Daoy (cell line): ENCODE measurements at places on chromosomes 11 and 22.

- DNase-seq, result no peak
These were observed at the start of gene NPAS4 for GRCh38 chr11:66420671-66421476. Gene NPAS4, plus strand, starts transcription at chr11:66421035. Its CDS starts 145 bp downstream, at chr11:66421180.

GRCh38 chr11:90241414-90241813, 18.6 kb upstream of the CHORDC1 start:
- DNase-seq, result peak; percentile 25

DNA sequence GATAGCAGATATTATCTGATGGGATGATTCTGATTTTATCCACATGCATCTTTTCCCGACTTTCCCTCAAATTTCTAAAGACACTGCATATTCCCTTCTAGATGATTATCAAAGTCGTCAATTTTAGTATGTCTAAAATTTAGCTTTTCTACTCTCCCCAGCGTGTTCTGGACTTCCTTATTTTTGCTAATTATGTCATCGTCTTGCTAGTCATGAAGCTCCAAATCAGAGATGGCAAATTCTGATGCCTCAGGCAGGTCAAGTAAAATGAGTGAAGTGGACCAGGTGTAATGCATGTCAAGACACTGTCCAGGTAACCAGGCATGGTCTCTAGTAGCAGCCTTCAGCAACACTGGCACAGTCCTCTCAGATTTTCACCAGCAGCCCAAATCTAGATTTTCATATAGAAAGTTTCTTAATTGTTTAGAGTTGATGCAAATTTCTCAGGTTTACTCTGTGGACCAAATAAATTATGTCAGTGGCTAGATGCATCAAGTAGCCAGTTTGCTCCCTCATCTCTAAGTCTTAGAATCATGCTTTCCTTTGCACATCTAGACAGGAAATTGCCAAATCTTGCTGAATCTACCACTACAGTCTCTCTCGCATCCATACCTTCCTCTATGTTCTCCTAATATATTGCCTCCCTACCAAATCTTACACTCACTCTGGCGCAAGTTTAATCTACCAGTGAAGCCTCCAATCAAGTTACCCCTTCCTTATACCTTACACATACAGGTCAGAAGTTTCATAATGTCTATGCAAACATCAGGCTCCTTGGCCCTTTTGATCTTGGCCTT, 10.6 kb downstream of the HSD17B12 start:
- no peak for DNase-seq

GRCh38 chr11:75326439-75326810, 25.0 kb downstream of the ARRB1 start:
- DNase-seq, result peak; percentile 30

- DNase-seq, result no peak
These were observed 239.2 kb downstream of the METTL15 start for GRCh38 chr11:28347371-28347770.

- DNase-seq, result no peak
These were observed 9.4 kb downstream of the HORMAD2 start for GRCh38 chr22:30089655-30089974.

GRCh38 chr22:46792841-46793261, 30.4 kb downstream of the TBC1D22A start:
- no peak for DNase-seq

GRCh38 chr11:561148-562003, 606 bp downstream of the RASSF7 start:
- peak; percentile 63 for DNase-seq

DNA sequence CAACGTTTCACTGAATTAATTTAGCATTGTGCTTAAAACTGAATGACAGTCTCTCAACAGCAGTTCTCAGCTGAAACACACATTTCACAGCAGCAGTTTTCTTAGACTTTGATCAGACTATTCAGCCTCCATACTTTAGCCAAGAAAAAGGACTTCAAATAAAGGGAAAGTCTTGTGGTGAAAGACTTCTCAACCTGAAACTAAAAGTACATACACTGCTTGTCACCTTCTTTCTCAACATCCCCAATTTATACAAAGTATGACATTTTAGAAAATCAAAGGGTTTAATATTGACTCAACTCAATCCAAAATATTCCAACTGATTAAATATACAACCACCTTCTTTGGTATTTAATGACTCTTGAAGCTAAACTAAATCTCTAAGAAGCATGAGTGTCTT, 419.0 kb downstream of the LRRC4C start:
- no peak for DNase-seq

DNA sequence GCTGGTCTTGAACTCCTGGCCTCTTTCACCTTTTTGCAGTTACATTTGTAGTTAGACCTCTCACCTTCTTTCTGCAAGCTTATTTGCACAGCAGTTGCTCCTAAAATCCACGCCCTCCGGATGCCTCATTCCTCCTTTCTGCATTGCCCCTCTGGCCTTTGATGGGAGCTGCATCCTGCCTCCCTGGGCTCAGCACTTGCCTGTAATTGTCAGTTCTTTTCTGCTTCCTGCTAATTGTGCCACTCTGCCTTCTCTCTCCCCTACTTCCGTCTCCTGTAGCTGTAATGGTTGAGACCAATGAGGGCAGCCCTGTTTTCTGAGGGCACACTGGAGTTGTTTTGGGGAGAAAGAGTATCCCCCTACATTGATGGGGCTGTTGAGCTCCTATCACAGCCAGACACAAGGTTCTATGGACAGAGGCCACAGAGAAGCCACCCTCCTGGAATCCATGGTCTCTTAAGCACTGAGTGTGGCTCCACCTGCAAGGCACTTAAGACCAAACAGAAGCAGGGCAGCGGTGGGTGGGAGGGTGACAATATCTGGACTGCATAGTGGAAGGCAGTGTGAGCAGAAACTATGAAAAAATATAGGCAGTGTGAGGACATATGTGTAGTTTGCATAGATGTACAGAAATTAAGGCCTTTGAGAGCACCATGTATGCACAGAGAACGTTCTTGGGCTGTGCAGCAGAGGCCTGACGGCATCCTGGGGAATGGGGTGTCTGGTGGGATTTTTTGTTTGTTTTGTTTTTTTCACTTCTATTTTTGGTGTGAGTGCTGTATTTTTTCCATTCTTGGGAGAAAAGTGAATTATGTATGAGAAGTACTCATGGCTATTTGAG, 30.5 kb downstream of the YDJC start:
- no peak for DNase-seq

GRCh38 chr11:34143048-34143447, 37.6 kb downstream of the NAT10 start:
- DNase-seq, result no peak

DNA sequence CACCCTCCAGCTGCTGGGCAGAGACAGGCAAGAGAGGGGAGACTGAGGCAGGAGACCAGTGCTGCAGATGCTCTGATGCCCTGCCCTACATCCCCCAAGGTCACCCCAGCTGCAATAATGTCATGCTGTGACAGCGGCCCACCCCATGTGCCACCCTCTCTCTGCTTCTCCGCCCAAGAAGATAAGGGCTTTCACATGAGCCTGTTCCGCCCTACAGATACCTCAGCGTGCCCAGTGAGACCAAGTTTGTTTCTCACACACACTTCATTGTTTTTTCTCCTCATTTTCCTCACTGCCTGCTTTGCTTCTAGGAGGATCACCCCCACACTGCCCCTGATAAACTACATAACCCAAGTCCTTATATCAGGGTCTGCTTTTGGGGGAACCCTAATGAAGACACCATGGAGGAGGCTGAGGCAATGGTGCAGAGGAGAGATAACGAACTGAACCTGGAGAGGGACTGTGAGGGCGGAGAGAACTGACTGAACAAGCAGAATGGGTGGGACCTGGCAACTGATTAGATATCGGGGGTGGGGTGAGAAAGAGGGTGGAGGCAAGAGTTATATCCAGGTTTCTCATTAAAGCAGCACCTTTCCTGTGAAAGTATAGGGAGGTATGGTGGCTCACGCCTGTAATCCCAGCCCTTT, 37.5 kb upstream of the TSKU start:
- DNase-seq, result no peak

DNA sequence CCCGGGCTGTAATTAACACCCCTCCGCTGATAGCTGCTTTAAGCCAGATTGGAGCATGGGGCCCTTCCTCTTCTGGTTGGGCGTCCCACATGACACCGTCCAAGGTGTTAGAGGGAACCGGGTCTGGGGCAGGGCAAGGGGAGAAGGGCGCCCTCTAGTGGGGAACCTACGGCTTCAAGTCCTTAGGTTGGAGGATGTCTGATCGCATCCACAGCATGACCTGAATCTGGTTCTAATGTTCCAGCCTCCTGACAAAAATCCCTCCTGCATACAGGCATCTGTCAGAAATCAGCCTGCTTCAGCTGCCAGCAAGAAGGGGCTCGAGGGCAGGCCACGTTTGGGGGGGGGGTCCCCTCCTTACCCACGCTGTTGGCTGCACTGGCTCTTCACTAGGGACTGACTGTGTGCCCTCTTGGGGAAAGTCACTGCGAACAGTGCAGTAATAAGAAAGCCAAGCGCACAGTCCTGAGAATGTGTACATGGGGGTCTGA, 94.2 kb upstream of the TBCEL start:
- DNase-seq, result peak; percentile 70

DNA sequence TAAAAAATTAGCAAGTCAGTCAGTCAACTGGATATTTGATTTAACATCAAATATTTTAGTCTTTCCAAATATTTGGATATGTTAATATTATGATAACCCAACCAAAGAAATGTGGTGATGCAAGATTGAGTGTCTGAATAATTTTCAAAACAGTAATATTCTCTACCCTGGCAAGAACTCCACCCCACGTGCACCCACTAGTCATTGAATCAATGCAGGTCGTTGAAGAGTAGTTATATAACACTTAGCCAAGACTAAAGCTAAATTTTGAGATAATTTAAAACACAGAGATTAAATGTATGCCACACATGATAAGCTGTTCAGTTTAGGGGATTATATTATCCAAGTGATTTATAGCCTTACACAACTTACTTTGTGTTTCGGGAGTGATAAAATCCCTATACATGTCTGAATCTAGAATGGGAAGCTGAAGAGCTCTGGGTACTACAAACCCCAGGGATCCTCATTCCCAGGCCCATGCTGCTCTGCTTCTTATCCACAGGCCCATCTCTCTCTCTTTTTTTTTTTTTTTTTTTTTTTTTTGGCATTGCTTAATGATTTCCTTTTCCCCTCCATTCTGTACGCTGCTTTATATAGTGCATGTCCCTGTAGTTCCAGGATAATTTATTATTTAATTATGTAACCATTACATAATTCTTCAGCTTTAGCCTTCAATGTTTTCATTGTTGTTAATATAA, 392.9 kb downstream of the NTM start:
- DNase-seq, result no peak

GRCh38 chr11:123065621-123066020, 3.7 kb upstream of the HSPA8 start:
- no peak for DNase-seq

DNA sequence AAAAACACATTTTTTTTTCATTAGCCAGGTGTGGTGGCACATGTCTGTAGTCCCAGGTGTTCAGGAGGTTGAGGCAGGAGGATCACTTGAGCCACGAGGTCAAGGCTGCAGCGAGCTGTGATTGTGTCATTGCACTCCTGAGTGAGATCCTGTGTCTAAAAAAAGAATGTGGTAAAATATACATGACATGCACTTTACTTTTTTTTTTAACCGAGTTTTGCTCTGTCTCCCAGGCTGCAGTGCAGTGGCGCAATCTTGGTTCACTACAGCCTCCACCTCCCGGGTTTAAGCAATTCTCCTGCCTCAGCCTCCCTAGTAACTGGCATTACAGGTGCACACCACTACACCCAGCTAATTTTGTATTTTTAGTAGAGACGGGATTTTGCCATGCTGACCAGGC, 22.5 kb upstream of the CLDN5 start:
- DNase-seq, result no peak

GRCh38 chr11:129917231-129917630, 21.9 kb upstream of the NFRKB start:
- peak; percentile 4 for DNase-seq

- no peak for DNase-seq
These were observed 1049.1 kb downstream of the BRD1 start for GRCh38 chr22:48778308-48779195.

DNA sequence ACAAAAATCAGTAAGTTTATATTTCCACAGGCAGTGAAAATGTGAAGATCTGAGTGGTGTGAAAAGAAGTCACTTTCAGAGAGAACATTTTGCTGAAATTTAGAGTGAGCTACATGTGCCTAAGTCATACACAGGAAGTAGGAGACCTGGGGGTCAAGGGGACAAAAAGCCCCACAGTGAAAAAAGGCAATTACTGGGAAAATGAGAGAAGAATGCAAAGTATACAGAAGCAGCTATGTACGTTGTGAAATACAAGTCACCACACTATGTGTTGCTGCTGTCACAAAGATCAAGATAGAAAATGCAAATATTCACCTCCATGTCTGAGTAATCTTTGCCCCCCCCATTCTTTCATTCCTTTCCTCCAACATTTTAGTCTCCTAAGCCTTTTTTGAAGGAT, 21.6 kb upstream of the SESN3 start:
- no peak for DNase-seq

DNA sequence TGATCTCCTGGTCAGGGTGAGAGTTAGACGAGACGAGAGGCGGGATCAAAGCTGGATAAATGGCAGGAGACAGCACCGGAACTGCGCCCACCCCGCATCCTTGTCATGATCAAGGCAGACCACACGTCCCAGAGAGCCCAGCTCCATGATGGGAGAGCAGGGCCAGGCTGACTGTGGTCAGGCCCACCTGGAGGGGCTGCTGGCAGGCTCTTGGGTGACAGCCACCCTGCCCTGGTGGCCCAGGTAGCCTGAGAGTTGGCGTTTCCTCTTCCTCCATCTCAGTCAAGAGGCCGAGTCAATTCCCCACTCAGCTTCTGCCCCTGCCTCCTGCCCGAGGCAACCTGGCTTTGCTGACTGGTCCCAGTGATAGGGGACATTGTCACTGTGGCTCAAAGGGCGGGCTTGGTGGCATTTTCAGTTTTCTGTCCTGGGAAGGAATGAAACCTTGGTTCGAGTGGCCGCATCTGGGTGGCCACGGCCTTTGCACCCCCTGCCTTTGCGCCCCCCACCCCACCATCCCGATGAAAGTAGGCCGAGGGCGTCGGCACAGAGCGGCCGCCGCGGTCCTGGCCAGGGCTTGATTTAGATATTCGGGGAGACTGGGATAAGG, 60.8 kb upstream of the PPARA start:
- no peak for DNase-seq

DNA sequence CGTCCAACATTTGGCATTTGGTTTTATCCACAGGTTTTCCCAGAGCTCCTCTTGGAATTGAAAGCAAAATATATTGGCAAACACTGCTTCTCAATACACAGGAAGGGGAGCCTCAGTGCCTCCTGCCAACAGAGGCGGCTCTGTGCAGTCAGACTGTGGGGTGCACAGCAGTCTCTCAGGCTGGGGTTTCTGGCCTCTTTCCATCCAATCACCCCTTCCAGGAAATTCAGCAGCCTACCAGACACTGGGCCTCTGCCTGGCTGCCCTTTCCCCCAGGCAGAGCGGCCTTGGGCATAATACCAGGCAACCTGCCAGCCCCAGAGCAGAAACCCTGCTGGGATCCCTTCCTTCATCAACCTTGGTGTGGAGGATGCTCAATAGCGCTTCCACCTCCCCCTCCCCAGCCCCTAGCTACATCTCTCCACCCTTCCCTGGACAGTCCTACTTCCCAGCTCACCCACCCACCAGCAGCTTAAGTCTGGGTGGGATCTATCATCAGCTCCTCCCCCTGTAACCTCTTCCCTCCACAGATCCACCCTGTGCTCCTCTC, 17.8 kb upstream of the RAPSN start:
- DNase-seq, result peak; percentile 40

- peak; percentile 80 for DNase-seq
These were observed 60.0 kb upstream of the PLET1 start for GRCh38 chr11:112320668-112321067.

GRCh38 chr11:10573556-10573955, 5.1 kb upstream of the LYVE1 start:
- DNase-seq, result no peak
